ENCODE measurements at places on chromosomes 2 and 18. TPM values are rescaled to one million over a fixed set of nuclear protein-coding genes. Genes with fewer than 3 reads are reported as not detected.

The MC5R gene
- polyA plus RNA-seq: not detected

The TNS1 gene
- not detected for polyA plus RNA-seq

The CPSF3 gene
- polyA plus RNA-seq: 37.8 TPM

The ALK gene
- not detected for polyA plus RNA-seq

The PPP1R1C gene
- polyA plus RNA-seq: not detected

The IGFBP2 gene
- not detected for polyA plus RNA-seq

The MDH1B gene
- polyA plus RNA-seq: not detected

The LPIN2 gene
- polyA plus RNA-seq: 48.2 TPM

The HJURP gene
- polyA plus RNA-seq: 0.50 TPM

The COLEC11 gene
- polyA plus RNA-seq: not detected

The PKDCC gene
- polyA plus RNA-seq: not detected

The C1D gene
- 55.2 TPM for polyA plus RNA-seq

The HOXD9 gene
- polyA plus RNA-seq: not detected

The BOLL gene
- not detected for polyA plus RNA-seq

The GKN1 gene
- not detected for polyA plus RNA-seq

The DSG1 gene
- not detected for polyA plus RNA-seq

The TGFA gene
- polyA plus RNA-seq: 0.07 TPM

The GULP1 gene
- polyA plus RNA-seq: not detected

The AFTPH gene
- polyA plus RNA-seq: 23.7 TPM

The AOX1 gene
- not detected for polyA plus RNA-seq

The TUBA4A gene
- polyA plus RNA-seq: 323 TPM

The KRTCAP3 gene
- polyA plus RNA-seq: 2.0 TPM

The SP5 gene
- polyA plus RNA-seq: not detected
